ENCODE measurements at places on chromosomes 12 and 14.

- H3K4me3 ChIP-seq, result no peak overlapping the region
- no peak for DNase-seq
- no peaks in the 10 kb centered on the region for H3K27me3 ChIP-seq
- H3K36me3 ChIP-seq, result no peaks in the 10 kb centered on the region
- H3K27ac ChIP-seq, result no peak overlapping the region
These were observed 50.6 kb downstream of the WDHD1 start for GRCh38 chr14:54976316-54976715.

GRCh38 chr12:91098941-91099340, 12.4 kb downstream of the LUM start:
- no peaks in the 10 kb centered on the region for H3K27me3 ChIP-seq
- no peaks in the 10 kb centered on the region for H3K4me1 ChIP-seq
- H3K36me3 ChIP-seq, result no peaks in the 10 kb centered on the region
- H3K4me3 ChIP-seq, result no peak overlapping the region
- no peak overlapping the region for H3K27ac ChIP-seq
- DNase-seq, result no peak

- H3K4me3 ChIP-seq, result no peak overlapping the region
- no peaks in the 10 kb centered on the region for H3K36me3 ChIP-seq
- peaks cover 6% of the 10 kb centered on the region for H3K4me1 ChIP-seq
- DNase-seq, result no peak
- H3K27me3 ChIP-seq, result no peaks in the 10 kb centered on the region
These were observed 951 bp downstream of the WDHD1 start for GRCh38 chr14:55025948-55026347.

GRCh38 chr12:79378496-79378895, 312.3 kb downstream of the PAWR start:
- no peaks in the 10 kb centered on the region for H3K36me3 ChIP-seq
- H3K4me3 ChIP-seq, result no peak overlapping the region
- DNase-seq, result no peak

DNA sequence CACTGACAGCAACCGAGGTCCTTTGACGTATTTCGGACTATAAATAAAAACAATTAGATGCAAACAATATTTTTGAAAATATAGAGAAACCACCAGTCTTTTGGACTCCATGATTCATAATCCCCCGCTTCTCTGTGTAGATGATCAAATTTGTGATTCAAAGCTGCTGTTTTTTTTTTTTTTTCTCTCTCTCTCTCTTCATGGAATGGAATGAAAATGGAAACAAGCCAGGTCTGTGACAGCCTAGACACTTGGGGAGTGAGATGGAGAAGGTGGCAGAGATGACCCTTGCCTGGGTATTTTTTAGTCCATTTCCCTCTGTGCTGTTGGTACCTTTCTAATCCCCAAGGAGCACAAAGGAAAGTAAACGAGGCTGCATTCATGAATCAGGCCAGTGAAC, 248.5 kb downstream of the GLT1D1 start:
- no peak overlapping the region for H3K4me3 ChIP-seq
- H3K27me3 ChIP-seq, result no peaks in the 10 kb centered on the region
- H3K36me3 ChIP-seq, result no peaks in the 10 kb centered on the region
- no peak overlapping the region for H3K27ac ChIP-seq
- no peak for DNase-seq

DNA sequence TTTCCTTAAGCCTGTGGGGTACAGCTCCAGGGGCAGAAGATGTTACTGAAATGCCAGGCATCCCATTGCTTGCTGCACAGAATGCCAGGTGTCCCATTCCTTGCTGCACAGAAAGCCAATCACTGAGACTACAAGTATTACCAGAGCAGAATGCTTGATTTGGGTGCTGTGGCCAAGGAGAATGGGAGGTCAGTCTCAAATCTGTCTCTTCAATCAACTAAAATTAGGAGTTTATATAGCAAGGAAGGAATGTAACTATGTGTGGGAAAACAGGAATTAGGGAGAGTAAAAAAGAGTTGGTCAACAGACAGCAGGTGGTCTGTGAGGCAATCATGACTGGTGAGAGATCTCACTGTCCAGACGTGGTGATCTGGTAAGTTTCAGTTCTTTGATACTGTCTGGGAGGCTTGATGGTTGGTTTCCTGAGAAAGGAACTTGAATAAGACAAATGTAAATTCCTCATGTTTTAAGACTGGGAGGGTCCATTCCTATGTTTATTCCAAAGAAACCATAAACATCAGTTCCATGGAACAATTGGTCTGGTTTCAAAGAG, 31.2 kb upstream of the VASH1 start:
- H3K4me3 ChIP-seq, result no peak overlapping the region
- no peaks in the 10 kb centered on the region for H3K4me1 ChIP-seq
- no peaks in the 10 kb centered on the region for H3K27me3 ChIP-seq
- no peak for DNase-seq
- no peak overlapping the region for H3K27ac ChIP-seq

GRCh38 chr12:3002646-3003045, 43.4 kb downstream of the TEAD4 start:
- H3K4me1 ChIP-seq, result no peaks in the 10 kb centered on the region
- H3K36me3 ChIP-seq, result no peaks in the 10 kb centered on the region
- peak; percentile 32 for DNase-seq
- H3K4me3 ChIP-seq, result no peak overlapping the region
- H3K27me3 ChIP-seq, result no peaks in the 10 kb centered on the region
